GM06990 (cell line): ENCODE measurements at places on chromosomes 1 and 21.

- DNase-seq: no peak
Observed at GRCh38 chr1:11842154-11843041, 5.2 kb downstream of the NPPA start.

GRCh38 chr21:44623575-44623974 lies 3.3 kb upstream of the KRTAP10-9 start:
- DNase-seq: no peak

- no peak for DNase-seq
Observed at GRCh38 chr1:182851825-182852224, 12.7 kb downstream of the DHX9 start.

- DNase-seq: peak; percentile 71
Observed at GRCh38 chr1:36349241-36349671, 25.8 kb upstream of the EVA1B start.

- DNase-seq: no peak
Observed at GRCh38 chr21:43585924-43586413, 73.3 kb downstream of the HSF2BP start.
